ENCODE measurements at places on chromosomes 1 and 21.

GRCh38 chr1:44596511-44596910 lies 77.8 kb downstream of the TMEM53 start:
- no peak for DNase-seq

DNA sequence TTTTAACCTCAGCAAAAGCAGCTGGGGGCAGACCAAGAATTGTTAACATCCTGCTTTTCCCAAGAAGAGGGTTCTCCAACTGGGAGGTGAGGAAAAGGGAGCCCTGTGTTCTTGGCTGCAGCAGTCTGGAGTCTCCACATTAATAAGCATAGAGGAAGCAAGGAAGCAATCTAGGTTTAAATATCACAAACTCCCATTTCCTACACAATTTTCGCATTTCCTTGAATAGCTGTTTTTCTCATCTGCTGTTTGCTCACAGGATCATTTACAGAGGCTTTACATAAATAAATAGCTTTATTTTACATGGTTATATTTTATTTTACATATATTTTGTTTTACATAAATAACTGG lies 124.0 kb downstream of the TRIM33 start:
- no peak for DNase-seq

- DNase-seq: no peak
These were observed 279.5 kb downstream of the DUSP10 start for GRCh38 chr1:221462345-221462744.

DNA sequence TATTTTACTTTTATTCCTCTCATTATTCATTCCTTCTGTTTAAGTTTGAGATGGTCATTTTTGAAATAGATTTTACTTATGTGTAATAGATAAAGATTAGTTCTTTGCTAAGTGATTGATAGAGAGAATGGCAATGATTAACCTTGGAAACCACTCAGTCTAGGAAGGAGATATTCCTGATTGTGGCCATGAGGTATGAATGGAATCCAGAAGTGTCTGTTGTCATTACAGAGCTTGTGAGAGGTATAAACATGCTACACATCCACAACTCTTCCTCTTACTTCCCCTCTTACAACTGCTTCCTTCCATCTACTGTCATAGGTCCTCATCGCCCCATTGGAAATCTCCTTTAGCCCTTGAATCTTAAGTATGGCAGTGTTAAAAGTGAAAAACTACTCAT lies 988.8 kb upstream of the B3GALT2 start:
- no peak for DNase-seq

GRCh38 chr1:177209357-177209756 lies 38.6 kb downstream of the BRINP2 start:
- DNase-seq: no peak

DNA sequence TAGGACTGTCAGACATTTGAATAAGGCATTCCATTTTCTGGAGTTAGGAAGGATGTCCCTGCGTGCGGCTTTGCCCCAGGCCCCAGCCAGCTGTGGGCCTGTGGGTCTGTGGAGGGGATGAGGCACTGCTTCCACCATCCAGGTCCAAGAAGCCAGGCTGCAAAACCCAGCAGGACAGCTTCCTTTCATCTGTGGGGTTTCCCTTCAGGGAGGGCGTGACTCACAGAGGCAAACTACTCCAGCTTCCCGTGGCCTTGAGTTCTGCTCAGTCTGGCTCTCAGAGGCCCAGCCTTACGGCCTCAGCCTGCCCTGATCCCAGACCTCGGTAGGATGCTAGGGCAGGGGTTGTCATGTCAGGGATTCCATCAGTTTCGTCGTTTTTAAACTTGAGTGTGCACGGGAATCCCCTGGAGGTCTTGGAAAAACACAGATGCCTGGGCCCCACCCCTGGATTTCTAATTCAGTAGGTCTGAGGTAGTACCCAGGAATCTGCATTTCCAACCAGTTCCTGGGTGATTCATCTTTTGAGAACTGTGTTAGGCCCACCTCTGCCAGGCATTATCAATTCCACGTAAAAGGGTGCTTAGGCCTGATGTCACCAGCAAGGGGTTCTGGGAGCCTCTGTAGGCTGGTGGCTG lies 32.3 kb upstream of the TENT5C start:
- DNase-seq: no peak

DNA sequence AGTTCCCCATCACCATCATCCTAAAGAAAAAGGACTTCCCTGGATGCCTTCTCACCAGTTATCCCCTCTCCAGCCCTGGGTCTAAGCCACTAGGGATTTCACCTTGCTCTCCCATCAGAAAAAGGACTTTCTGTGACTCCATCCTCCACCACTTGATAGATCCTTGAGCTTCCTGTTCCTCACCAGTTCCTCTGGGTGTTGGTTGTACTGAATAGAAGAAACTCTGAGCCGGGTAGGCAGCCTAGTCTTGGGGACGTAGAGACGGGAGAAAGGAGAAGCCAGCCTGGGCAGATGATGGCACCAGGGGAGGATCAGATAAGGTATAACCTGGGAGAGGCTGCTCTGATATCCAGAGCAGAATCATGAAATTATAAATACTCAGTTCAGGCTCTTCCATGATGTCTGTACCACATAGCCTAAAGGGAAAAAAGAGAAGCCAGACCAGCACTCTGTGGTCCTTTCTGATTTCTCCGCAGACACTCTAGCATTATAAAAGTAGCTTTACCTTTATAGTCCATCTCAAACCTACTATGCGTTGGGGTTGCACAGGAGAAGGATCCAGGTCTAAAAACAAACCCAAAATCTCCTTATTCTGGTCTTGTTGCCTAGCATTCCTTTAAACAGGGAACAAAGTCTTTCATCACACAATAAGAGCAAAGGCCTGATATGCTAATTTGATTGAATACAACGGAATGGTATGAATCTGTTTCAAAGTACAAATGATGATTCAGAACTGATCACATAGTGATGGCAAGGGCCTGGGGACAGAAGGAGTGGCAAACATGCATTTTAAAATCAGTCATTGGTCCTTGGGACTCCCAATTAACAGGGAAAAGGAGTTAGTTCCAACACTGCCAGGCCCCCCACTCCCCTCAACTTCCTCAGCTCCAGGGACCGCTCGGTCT lies 1.2 kb upstream of the CD34 start:
- no peak for DNase-seq

DNA sequence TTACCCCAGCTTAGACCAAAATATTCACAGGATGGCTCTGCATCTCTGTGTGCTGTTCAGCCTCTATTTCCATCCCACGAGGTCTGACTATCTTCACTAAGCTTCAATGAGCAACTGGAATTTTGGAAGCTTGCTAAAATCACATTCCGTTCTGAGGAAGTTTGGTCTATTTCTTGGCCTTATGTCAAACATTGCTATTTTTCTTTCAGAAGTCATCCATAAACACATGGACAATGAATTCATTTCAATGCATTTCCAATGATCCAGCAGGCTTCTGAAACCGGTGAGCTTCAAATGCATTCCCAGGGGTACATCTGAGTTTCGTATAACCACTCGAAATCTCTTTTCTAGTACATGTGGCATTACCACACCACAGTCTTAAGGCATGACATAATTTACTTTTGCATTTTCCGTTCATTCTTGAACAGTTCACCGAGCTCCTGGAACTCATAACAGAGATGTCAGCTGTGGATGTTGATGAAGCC lies 294.1 kb upstream of the KAZN start:
- DNase-seq: no peak

DNA sequence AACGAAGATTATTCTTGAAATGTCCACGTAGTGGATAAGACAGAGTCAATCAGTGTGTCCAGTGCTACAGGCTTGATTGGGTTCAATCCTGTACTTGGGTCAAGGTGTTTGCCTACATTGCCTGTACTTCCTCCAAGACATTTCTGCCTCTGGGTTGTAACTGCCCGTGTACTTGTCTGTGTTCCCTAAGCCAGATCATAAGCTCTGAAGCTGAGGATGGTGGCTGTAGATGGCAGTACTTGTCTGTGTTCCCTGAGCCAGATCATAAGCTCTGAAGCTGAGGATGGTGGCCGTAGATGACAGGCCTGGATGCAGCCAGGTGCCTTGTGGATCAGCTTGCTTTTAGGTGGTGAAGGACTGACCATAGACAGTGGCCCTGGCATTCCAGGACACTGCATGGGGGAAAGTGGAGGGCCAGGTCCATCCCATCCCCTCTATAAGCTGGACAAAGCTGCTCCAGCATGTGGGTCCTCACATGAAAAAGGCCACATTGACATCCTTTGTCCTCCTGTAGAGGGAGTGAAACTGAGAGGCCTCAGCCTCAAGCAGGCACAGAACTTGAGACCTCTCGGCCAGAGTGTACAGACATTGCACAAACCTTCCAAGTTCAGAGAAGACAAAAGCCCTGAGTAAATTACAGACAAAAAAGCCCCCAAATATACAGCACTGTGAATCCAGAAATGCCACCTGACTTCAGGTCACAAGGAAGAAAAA lies 2.0 kb upstream of the SRM start:
- no peak for DNase-seq

- DNase-seq: no peak
These were observed 13.7 kb upstream of the CPLANE2 start for GRCh38 chr1:16250524-16251251.

- no peak for DNase-seq
These were observed 68.2 kb downstream of the IGSF21 start for GRCh38 chr1:18175530-18176377.

- DNase-seq: peak; percentile 55
These were observed 23.4 kb upstream of the RNF187 start for GRCh38 chr1:228463559-228464455.

DNA sequence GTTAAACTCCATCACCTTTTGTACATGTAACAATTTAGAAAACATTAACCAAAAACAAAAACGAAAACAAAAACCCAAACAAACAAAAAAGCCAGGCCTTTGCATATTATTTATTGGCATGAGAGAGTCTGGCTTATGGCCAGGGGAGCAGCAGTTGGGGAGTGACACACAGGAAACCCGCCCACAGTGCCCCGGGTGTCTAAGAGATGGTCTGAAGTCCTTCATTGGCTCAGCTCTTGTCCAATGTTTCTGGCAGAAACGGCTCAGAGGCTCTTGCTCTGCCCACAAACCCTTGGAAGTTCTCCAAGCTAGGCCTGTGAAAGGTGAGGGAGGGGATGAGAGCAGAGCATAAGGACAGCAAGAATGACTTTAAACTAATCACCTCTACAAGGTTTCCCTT lies 131.5 kb downstream of the CNIH3 start:
- no peak for DNase-seq

Measured in NCI-H1436 (cell line).